ENCODE measurements at places on chromosomes 3 and 15.

DNA sequence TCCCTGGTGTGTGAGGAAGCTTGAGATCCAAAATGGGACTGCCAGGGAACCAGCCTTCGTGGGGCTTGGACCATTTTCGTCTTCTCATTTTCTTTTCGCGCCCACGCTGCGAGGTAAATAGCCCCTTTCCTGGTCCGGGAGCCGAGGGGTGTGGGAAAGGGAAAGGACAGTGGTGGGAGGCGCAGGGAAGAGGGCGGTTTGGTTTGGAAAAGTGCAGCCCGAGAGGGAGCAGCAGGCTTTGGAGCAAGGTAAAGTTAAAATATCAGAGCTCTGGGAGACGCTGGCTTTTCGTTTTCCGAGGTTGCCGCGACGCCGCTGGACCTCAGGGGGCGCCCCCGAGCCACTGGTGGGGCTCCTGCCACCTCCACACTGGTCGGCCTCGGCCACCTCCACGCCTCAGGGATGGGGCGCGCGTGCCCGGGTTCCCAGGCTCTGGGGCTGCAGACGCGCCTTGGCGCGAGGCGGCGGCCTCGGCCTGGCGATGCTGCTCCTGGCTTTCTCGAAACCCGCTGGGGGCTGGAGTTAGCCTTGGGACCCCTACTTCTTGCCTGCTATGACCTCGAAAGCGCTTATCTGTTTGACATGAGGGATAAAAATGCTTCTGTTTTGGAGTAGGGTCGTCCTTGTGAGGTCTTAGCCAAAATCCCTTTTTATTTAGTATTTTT, 3.2 kb downstream of the PTPRG start:
- no peak for DNase-seq

DNA sequence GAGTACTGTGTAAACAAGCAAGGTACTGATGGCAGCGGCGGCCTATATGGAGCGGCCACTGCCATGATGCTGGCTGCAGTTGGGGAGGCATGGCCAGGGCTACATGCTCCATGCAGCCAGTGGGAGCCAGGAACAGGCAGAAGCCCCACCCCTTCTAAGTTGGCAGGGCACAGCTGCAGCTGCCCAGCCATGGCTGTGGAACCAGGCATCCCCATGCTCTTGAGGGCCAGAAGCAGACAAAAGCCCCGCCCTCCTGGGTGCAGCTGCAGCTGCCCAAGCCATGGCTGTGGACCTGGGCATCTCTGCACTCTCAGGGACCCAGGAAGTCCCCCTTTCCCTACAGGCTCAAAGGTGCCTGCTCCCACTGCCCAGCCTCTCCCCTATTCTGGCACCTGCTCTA, 150.9 kb downstream of the FMN1 start:
- DNase-seq, result no peak

- DNase-seq, result no peak
These were observed 56.0 kb downstream of the KAT2B start for GRCh38 chr3:20096135-20096685.

GRCh38 chr3:196365736-196366135, 27.5 kb upstream of the TM4SF19 start:
- no peak for DNase-seq

DNA sequence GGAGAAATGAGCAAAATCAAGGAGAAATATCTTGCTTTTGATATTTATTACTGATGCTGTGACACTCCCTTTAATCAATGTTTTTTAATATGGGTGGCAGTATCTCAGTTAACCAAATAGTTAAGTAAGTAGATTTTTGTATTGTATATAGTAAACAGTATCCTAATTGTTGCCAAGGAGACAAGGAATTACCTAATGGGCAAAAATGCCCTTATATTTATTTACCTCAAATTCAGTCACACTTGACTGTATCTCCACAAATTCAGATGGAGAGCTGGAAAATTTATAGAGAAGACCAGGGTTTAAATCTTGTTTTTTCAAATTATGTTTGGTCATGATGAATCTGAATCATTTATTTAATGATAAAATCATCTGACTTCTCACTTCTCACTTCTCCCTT, 3.6 kb upstream of the CHD2 start:
- no peak for DNase-seq

- DNase-seq, result no peak
These were observed at the start of gene FBN1 for GRCh38 chr15:48645558-48646330. Gene FBN1, minus strand, starts transcription at chr15:48645709. Its CDS starts 940 bp downstream, at chr15:48644769.

DNA sequence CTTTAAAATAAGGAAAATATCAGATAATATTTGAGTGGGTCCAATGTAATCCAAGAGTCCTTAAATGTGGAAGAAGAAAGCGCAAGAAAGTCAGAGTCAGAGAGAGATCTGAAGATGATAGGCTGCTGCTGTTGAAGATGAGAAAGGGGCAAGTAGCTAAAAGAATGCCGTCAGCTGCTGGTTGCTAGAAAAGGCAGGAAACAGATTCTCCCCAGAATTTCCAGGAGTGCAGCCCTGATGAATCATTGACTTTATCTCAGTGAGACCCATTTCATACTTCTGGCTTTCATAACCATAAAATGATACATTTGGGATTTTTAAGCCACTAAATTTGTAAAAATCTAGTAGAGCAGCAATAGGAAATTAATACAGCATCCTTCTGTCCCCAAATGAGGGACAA, 7.5 kb upstream of the CHMP2B start:
- DNase-seq, result no peak

- DNase-seq, result no peak
These were observed 287.8 kb upstream of the MCTP2 start for GRCh38 chr15:93943586-93943985.

GRCh38 chr3:189838291-189838690, 207.1 kb downstream of the TP63 start:
- DNase-seq, result no peak

- peak; percentile 68 for DNase-seq
These were observed 879.9 kb downstream of the TUSC7 start for GRCh38 chr3:117589454-117589853.

DNA sequence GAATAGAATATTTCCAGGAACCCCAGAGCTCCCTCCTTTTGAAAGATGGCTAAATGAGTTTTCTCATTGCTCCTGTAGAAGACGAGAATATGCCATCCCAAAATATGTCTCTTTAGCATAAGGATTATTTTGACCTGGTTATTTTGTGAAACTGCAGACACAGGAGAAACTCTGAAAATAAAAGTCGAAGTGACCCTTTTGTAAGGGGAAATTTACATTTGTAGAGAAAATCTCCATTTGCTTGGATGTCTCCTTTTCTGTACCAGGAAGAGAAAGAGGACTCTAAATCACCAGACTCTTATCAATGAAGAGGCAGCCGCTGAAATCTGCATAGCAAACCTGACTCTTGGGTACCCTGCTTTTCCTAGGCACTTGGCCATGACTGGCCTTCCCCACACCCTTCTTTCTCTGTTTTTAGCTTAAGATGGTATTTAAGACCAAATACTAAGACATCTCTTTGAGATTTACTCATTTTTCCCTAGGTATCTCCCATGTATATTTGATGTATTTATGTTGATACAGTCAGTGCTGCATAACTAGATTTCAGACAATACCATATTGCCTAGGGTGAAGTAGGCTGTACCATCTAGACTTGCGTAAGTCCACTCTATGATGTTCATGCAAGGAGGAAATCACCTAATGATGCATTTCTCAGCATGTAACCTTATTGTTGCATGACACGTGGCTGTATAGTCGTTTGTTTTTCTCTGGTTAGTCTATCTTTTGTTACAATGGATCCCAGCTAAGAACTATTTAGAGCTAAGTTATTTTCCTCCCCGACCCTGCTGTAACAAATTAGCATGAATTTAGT, 98.2 kb upstream of the UBE3A start:
- DNase-seq, result no peak

GRCh38 chr3:52865994-52866393, 31.2 kb upstream of the MUSTN1 start:
- no peak for DNase-seq

DNA sequence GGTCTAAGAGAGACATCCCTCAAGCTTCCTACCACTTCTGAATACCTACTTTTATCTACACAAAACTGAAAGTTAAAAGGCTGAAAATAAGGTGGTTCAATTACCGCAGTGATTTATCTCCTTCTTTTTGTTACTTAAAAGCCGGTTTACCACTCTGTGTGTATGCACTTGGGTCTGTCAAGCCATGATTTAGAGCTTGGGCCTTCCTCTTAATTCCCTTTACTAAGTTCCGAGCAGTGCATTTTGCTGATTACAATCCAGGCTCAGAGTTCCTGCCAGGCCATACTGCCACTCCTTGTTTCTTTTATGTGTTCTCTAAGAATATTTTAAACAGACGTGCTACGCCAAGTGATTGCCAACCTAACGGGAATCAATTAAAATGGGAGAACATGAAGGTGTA, 16.5 kb downstream of the KCTD6 start:
- DNase-seq, result no peak

GRCh38 chr3:192896208-192896607, 21.4 kb downstream of the MB21D2 start:
- no peak for DNase-seq

DNA sequence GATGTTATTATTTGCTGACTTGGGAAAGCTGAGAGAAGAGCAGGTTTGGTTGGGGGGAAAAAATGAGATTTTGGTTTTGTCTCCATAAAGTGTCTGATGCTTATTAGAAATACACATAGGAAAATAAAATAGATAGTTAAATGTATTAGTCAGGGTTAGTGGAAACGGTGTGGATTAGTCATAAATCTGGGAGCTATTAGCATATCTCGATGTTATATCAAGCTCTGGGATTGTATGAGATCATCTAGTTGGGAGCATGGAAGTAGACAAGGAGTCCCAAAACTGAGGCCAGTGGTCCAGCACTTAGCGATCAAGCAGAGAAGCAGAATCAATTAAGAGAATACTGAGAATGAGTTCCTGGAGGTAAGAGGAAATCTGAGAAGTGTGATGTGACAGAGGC, 845.5 kb downstream of the ROBO2 start:
- DNase-seq, result no peak

DNA sequence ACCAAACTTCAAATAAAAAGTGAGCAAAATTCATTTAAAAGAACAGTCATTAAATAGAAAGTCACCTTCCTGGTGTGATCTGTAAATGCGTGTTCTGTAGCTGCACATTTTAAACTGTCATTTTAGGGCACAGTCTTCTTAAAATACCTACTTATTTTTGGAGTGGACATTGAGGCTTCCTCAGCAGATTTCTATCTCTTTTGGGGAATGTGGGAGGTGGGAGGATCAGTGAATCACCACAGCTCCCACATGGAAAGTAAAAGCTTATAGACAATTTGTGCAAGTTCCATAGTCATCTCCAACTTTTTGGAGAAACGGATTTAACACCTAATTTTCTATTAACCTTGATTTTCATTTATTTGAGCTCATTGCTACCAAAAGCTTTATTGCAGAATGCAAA, 21.0 kb upstream of the MOBP start:
- DNase-seq, result no peak

DNA sequence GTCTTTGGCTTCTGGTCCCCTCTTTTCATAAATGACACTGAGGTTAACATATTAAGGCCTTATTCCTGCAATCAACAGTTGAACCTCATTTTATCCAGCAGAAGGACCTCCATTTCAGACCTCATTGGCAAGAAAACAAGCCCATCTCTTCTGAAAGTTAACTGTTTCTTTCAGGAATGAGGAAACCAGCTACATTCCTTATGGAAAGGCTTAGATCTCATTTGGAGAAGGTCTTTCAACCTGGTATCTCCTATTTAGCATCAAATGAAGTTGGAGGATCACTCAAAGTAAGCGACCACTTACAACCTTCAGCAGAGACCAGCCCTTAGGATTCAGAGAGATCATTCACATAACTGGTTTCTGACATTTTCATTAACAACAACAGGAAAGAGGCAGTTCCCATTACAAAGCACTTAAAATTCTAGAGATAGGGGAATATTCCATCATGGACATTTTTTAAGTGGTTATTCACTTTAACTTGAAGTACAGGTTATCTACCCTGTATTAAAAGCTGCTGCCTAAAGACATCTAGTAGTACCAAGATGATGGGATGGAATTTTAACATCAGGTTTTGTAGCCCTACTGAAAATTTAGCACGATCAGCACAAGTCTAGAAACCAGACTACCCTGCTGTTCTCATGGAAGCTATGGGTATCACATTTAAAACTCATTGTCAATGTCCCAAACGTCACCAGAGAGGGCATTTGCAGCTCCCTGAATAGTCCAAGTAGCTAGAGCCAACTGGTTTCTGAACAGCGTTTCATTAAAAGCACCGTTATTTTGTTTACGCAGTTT, 30.4 kb downstream of the TFRC start:
- no peak for DNase-seq

DNA sequence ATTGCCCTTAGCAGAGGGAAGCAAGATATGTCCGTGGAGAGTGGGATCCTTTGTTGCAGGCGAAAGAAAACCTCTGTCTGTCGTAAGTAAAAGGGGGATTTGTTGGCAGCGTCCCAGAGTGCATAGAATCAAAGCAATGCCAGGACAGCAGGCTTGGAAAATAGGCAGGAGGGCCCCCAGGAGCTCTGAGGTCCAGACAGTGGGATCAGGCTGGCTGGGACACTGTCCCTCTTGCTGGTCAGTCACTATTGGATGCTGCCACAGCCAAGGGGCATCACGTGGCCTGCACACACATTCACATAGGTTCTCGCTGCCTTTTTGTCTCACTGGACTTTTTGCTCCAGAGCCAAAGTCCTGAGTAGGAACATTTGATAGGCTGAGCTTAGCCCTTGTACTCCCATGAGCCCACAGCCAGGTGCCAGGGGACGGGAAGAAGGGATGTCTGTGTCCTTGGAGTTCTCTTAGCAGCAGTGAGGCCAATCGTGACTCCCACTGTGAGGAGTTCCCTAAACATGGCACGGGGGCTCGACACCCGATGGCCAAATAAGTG, 10.7 kb downstream of the MUC20 start:
- no peak for DNase-seq

DNA sequence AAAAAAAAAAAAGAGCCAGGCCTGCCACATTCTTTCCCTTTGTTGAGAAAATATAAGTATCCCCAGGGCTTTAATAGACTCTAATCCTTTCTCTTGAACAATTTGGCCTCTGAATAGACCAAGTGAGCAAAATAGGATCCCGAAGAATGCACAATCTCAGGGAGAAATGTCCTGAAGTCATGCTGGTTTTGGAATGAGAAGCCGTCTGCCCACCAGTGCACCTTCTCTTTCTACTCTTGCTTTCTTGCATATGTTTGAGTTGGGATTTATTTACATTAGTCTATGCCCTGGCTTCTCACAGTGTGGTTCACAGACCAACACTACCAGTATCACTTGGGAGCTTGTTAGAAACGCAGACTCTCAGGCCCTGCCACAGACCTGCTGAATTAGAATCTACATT, 153.0 kb downstream of the ZNF621 start:
- DNase-seq, result no peak

DNA sequence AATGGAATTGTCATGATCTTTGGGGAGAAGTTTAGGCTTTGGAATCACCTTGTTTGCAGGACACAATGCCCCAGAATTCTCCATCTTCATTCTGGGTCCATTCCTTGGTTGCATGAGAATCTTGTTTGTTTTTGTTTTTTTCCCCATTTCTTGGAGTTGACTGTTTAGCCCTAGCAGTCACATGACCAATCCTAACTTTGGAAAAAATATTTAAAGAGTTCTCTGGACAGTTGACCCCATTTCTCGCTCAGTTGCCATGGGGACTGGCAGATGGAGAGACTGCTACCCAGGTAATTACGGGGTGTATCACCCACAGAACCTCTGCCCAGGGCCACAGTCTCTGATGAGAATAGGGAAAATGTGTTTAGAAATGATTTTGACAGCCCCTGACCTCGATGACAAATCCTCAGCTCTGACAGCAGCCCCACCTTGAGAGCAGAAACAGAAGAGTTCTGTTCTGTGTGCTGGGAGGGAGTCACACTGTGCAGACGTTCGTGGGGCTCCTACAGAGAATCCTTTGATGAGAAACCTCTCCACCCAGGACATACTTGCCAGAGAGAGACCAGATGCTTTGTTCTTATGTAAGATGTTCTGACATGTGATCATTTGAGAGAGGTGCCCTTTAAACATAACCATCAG, 57.7 kb downstream of the IL16 start:
- no peak for DNase-seq
